ENCODE measurements at places on chromosomes 1 and 21. TPM values are rescaled to one million over a fixed set of nuclear protein-coding genes. Genes with fewer than 3 reads are reported as not detected.

GRCh38 chr1:44707112-44707881 lies 23.7 kb downstream of the RNU5D-1 start:
- H3K4me3 ChIP-seq: no peak overlapping the region
- H3K4me1 ChIP-seq: peaks cover 10% of the 10 kb centered on the region
- no peak for DNase-seq

GRCh38 chr1:216124192-216124781 lies 299.0 kb downstream of the USH2A start:
- no peaks in the 10 kb centered on the region for H3K4me1 ChIP-seq
- H3K27ac ChIP-seq: no peak overlapping the region
- H3K27me3 ChIP-seq: no peaks in the 10 kb centered on the region
- no peak overlapping the region for H3K4me3 ChIP-seq

- no peaks in the 10 kb centered on the region for H3K36me3 ChIP-seq
- H3K4me1 ChIP-seq: no peaks in the 10 kb centered on the region
- DNase-seq: no peak
- H3K4me3 ChIP-seq: no peak overlapping the region
These were observed 201.0 kb downstream of the PBX1 start for GRCh38 chr1:164759979-164760469.

DNA sequence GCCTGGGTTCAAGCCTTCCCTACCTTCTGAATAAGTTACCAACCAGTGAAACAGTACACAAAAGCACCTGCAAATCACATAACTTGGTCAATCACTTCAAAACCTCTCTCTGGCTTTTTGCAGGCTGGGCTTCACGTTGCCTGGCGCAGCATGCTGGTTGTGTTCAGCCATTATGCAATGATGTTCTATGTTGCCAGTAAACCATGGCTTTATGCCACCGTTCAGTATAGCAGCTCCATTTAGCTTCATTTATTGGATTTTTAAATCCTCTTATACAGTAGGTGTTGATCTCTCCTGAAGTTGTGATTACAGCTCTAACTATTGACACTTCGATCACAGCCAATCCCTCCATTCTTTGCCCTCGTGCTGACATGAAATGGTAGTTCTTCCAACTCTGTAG lies 233.6 kb upstream of the PTBP2 start:
- no peak overlapping the region for H3K4me3 ChIP-seq
- no peak overlapping the region for H3K27ac ChIP-seq
- H3K36me3 ChIP-seq: no peaks in the 10 kb centered on the region
- no peak for DNase-seq
- no peaks in the 10 kb centered on the region for H3K4me1 ChIP-seq

DNASE2B gene
- total RNA-seq: not detected

GADD45A gene
- 48.3 TPM for total RNA-seq

EFNA4 gene
- 4.5 TPM for total RNA-seq

CRB1 gene
- not detected for total RNA-seq

MYBPH gene
- total RNA-seq: not detected

C1orf87 gene
- total RNA-seq: not detected

OR2T2 gene
- not detected for total RNA-seq
